ENCODE measurements at places on chromosomes 11 and 22.

GRCh38 chr11:83572581-83573496 lies 286.7 kb upstream of the CCDC90B start:
- no peak for DNase-seq

DNA sequence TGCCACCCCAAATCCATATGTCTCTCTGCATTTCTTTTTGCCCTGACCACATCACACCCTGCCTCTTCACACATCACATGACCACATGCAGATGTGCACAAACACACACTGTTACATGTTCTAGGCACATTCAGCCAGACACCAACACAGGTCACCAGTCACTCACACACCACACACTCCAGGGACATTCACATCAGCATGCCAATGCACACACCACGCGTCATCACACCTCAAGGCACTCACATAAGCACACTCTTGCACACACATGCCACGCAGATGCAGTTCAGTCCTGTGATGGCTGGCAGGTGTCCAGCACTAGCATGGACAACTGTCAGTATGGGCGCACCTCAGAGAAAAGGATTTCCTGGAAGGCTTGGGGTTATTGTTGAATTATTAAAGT lies 77.0 kb upstream of the MYOD1 start:
- no peak for DNase-seq

GRCh38 chr11:118003456-118003855 lies 17.3 kb downstream of the IL10RA start:
- no peak for DNase-seq

DNA sequence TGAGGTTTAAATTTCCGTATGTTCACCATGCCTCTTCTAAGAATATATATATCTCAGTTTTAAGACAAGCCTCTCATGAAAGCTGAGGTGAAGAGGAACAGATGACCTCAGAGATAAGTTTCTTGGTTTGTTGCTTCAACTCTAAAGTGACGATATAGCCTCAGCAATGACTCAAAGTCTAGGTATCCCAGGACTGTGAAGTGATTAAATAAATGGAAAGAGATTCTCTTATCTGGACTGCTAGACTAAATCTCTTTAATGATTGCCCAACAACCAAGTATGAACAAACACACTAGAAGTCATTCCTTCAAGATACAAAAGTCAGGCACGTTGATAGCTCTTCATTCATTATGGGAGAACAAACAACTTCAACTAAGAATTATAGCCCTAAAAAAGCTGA lies 15.3 kb downstream of the CADM1 start:
- no peak for DNase-seq

DNA sequence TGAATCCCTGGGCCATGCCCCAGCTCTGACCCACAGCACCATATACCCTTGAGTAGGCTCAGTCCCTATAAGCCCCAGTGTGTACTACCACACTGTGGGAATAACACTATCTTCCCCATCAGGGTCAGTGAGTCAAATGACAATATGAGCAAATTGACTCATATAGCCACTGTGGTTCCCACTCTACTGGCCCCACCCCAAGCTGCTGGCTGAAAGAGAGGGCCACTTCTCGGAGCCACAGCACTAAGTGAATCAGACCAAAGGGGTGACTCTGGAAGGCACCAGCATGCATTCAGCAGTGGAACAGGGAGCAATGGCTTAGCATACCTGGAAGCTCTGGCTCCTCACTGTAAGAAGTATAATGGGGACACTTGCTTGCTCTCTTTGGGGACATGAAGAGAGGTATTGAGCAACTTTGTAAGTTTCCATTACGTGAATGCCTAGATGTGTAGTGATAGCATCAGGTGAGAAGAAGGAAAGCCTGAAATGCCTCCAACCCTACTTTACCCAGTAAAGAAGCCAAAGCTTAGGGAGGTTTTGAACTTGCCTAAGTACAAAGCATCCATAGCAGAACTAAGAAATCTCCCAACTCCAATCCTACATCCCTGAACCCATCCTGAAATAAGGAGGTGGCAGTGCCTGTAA lies 13.5 kb downstream of the CD59 start:
- no peak for DNase-seq

- DNase-seq = no peak
Measured at GRCh38 chr11:15911377-15912044, 444.8 kb downstream of the SOX6 start.

- DNase-seq = no peak
Measured at GRCh38 chr22:45880091-45880715, 96.8 kb downstream of the WNT7B start.

DNA sequence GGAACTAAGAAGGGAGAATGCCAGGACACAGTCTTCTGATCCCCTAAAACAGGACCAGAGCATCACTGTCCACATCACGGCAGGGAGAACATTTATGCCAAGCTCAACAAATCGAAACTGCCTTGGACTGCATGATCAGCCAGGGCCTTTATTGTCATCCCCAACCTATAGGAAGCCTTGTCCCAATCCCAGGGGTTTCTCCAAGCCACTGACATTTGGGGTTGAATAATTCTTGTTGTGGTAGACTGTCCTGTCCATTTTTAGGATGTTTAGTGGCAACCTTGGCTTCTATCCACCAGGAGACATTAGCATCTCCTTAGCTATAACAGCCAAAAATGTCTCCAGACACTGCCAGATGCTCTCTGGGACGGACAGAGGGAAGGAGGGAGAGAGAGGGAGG lies 37.1 kb downstream of the RPL27A start:
- DNase-seq = no peak

DNA sequence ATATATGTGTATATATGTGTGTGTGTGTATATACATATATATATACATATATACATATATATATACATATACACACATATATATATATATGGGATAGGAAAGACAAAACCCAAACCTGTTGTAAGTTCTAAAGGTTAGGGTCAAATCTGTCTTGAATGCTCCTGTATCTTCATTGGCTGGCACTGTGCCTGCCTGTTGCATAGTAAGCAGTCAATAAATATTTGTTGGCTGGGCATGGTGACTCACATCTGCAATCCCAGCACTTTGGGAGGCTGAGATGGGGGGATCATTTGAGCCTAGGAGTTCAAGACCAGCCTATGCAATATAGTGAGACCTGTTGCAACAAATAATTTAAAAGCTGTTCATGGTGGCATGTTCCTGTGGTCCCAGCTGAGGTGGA lies 205.4 kb downstream of the DBX1 start:
- no peak for DNase-seq

DNA sequence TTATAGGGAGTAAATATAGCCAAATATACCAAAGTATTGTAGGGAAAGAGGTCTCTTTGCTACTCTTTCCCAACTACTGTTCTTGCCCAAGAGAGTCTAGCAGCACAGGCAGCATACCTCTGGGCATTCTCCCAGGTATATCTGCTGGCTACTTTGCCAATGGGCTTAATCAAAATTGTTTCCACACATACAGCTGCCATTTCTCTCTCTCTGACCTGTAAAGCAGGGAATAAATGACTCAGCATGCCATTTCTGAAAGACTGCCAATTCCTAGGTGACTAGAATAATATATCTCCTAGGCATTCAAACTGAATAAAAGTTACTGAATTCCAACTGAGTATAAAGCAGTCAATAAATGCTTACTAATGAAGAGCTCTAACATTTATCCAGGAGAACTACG lies 44.6 kb downstream of the RDX start:
- DNase-seq = no peak

- no peak for DNase-seq
Measured at GRCh38 chr11:33733980-33734379, 2.2 kb downstream of the CD59 start.

- no peak for DNase-seq
Measured at GRCh38 chr11:7904917-7905316, 26.2 kb downstream of the OR10A6 start.

GRCh38 chr11:66685276-66686099 lies 7.8 kb upstream of the RBM4B start:
- DNase-seq = no peak

- no peak for DNase-seq
Measured at GRCh38 chr11:117315285-117316196, 515 bp downstream of the BACE1 start.

GRCh38 chr11:62393735-62394134 lies 25.1 kb upstream of the SCGB1A1 start:
- no peak for DNase-seq

DNA sequence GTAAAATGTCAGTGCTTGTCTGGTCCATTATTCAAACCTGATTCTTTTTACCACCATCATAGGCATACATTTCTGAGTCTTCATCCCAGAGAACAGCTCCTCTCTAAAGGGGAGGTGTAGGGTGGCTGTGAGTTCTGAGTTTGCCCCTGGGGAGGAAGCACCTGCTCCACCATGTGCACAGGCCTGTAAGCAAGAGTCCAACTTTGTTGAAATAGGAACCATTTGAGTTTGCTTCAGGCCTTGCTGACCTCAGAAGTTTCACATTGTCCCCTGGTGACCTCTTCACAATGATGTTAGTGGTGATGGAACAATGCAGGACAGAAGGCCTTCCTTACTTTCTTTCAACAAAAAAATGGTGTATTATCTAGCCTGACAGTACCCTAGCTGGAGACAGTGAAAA lies 54.6 kb upstream of the TOP3B start:
- no peak for DNase-seq

GRCh38 chr22:43539572-43540528 lies 128.0 kb downstream of the MPPED1 start:
- no peak for DNase-seq

DNA sequence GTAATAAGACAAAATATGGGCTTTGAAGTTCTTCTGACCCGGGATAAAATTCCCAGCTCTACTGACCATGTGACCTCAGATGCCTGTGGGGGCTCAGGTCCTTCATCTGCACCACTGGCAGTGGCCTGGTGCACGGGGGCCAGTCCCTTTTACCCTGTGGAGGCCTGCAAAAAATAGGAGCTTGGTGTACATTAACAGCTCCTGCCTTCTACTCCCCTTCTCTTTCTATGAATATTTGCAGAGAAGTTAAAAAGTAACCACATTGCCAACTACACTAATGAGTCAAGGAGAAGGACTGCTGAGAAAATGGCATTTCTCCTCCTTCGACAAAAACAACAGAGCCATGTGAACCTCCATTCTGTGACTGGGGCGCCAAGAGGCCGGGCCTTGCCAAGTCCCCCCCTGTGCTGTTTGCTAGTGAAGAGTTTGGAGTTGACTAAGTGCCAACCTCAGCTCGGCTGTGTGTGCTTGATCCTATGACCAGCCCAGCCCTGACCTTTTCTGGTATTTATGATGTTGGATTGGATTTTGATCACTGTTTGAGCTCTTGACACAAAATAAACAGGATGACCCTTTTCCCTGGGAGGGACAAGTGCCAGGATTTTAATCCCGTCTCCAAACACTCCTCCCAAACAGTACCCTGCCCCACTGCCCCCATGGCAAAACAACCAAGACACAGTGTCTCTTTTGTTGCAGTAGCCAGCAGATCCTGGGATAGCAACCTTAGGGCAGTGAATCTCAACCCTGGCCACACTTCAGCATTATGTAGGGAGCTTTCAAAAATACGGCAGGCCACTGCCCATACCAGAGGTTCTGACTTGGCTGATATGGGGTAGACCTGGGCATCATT lies 380.1 kb downstream of the LARGE1 start:
- DNase-seq = no peak

- no peak for DNase-seq
Measured at GRCh38 chr22:38950527-38951295, 6.7 kb upstream of the APOBEC3A start.

GRCh38 chr11:47587723-47588326 lies 1.3 kb downstream of the FAM180B start:
- no peak for DNase-seq

DNA sequence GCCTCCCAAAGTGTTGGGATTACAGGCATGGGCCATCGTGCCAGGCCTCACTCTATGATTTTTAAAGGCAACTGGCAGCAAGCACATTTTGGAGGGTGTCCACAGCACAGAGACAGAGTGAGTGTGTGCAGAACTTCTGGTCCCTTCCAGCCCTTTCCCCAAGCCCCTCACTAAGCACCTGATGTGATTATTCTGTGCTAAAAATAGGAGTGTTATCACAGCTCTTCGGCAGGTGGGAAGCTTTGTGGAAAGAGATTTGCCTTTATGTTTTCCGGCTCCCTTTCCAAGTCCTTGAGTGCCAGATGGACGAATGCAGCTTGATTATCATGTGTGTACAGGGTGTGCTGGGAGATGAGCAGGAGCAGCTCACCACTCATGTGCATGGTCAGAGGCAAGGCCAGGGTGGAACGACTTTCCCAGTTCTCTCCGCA lies 310.8 kb downstream of the DDX10 start:
- DNase-seq = no peak

DNA sequence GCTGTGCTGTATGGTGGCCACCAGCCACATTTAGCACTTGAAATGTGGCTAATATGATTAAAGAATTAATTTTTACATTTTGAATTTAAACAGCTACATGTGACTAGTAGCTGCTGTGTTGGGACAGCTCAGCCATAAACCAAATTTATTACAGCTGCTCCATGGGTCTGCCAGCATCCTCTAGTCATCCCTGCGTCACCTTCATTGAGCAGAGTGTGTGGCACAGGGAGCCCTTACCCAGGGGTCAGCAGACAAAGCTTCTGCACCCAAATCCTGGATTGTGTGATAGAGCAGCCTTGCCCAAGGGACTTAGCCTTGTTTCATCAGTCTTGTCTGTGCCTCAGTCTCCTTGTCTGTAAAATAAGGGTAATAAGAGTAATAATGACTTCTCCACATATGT lies 19.4 kb upstream of the ACCSL start:
- no peak for DNase-seq

DNA sequence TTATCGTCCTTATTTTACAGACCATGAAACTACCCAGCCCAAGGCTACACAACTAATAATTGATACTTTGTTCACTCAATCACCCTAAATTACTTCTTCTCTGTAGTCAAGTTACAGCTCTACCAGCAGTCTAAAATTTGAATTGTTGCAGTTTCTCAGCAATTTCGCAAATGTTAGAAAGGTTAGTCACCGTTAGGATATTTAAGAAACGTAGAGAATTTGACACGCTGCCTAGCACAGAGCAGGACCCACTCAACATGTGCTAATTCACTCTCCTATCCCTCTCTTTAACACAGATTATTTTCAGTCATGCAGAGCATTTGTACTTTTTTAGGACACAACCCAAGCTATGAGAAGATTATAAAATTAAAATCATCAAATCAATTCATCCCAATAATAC lies 771.1 kb upstream of the LUZP2 start:
- no peak for DNase-seq

- no peak for DNase-seq
Measured at GRCh38 chr11:47354913-47355282, 2.4 kb upstream of the MYBPC3 start.

DNA sequence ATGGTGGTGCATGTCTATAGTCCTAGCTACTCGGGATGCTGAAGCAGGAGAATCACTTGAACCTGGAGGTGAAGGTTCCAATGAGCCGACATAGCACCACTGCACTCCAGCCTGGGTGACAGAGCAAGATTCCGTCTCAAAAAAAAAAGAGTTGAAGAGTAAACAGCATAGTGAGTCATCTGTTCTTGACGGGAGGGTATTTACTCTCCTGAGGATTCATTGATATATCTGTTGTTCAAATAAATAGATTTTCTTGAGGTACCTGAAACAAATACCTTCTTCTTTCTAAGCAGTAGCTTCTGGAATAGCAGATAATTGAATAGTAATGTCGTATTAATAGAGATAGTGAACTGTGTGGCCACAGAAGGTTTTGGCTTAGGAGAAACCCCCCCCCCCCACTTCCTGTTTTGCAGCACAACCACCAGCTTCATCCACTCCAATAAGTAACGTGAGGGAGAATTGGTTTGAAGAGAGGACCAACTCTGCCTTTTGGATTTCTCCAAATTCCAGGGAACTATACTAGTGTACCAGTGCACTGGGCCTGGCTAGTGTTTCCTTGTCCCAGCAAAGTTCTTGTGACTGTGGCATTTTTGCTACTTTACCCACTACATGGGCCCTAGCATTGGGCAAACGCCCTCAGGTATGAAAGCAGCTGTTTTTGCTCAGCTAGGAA lies 90.0 kb downstream of the PRMT3 start:
- no peak for DNase-seq

GRCh38 chr11:128506356-128506755 lies 81.0 kb downstream of the ETS1 start:
- no peak for DNase-seq

Data from cerebellar nuclear complex (tissue), 1 donor.